Karpas-422 (cell line): ENCODE measurements at places on chromosomes 6 and 20. TPM values are rescaled to one million over a fixed set of nuclear protein-coding genes. Genes with fewer than 3 reads are reported as not detected.
A peak's percentile ranks its signal among the peaks of the same experiment; 100 is the strongest.

The AVP gene
- not detected in 2 replicates for total RNA-seq

DNA sequence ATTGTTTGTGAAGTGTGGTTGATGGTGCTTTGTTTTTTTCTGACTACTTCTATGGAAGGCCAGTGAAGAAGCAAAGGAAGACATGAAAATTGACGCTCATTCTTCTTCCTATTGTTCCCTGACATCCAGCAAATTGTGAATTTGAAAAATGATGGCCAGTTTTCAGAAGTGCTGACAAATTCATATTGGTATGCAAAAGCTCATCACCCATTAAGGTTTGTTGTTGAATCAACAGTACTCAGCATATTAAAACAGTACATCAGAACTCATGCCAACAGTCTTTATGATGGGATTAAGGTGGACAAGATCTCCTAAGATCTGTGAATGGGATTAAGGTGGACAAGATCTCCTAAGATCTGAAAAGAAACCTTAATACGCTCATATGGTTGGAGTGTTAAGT lies 1.0 kb upstream of the MTG2 start:
- peak overlapping the region; percentile 73 for H3K27ac ChIP-seq
- DNase-seq = no peak
- peaks cover 26% of the 10 kb centered on the region for H3K4me1 ChIP-seq
- peak overlapping the region; percentile 82 for H3K4me3 ChIP-seq

GRCh38 chr20:17990278-17990972 lies 21.6 kb downstream of the MGME1 start:
- H3K4me3 ChIP-seq = no peak overlapping the region
- H3K36me3 ChIP-seq = peaks cover 24% of the 10 kb centered on the region; the same call in 1 of the 2 replicates
- no peak overlapping the region for H3K27ac ChIP-seq
- H3K27me3 ChIP-seq = no peaks in the 10 kb centered on the region

The CCM2L gene
- total RNA-seq = 0.36 and 0.78 TPM in 2 replicates

DNA sequence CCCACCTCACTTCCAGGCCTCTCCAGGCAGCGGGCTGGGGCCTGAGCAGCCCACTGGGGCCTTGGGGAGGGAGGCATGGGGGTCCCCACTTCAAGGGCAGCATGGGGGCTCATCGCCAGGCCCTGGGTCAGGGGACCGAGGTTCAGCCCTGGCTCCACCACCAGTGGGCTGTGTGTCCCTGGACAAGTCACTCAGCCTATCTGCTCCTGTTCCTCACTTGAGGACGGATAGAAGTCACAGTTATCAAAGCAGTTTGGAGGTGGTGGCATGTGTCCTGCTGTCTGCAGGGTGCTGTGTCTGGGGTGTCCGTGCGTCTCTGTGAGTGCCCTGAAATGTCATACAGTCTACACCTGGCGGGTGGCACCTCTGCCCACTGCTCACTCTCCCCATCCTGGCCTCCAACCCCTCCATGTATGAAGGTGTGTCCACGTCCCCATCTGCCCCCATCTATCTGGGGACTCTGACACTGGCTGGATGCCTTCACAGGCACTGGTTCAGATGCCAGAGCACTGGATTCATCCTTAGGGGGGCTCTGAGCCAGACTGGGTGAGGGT lies 3.6 kb downstream of the EEF1A2 start:
- H3K36me3 ChIP-seq = no peaks in the 10 kb centered on the region
- DNase-seq = no peak
- H3K4me3 ChIP-seq = no peak overlapping the region

The BPIFB1 gene
- not detected in 2 replicates for total RNA-seq

DNA sequence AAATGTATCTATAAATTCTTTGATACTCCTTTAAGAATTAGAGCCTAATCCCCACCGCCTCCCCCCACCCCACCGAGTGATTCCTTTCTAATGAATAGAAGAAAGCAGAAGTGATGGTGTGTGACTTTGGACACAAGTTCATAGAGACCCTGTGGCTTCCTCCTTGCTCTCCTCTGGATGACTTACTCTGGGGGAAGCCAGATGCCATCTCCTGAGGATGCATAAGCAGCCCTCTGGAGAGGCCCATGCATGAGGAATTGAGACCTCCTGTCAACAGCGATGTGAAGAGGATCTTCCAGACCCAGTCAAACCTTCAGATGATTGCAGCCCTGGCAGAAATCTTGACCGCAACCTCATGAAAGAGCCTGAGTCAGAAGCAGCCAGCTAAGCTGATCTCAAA lies 21.1 kb downstream of the AHCY start:
- no peak overlapping the region for H3K27ac ChIP-seq
- H3K36me3 ChIP-seq = peaks cover 49% of the 10 kb centered on the region
- H3K4me1 ChIP-seq = no peaks in the 10 kb centered on the region
- no peak for DNase-seq
- no peak overlapping the region for H3K4me3 ChIP-seq
- no peaks in the 10 kb centered on the region for H3K27me3 ChIP-seq

DNA sequence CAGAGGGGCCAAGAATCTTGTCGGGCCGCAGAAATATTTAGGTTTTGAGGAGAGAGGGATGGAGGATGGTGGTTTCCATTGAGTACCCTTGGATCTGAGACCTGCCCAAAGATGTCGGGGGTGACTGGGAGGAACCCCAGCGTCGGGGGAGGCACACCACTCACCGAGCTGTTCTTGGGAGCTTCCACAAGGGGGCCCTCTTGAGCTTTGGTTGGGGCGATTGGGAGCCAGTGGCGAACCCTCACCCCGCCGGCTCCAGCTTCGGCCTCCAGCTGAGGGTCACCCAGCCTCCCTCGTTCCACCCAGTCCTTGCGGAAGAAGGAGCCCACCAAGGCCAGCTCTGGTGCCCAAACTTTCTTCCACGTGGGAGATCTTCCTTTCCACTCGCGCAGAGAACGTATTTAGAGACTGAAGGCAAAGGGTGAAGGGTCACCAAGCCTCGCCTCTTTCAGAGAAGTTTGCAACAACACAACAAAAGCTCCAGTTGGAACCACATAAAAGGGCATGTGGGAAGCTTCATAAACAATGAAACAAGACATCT lies 33.6 kb downstream of the APCDD1L start:
- peaks cover 2% of the 10 kb centered on the region; the same call in 1 of the 2 replicates for H3K4me1 ChIP-seq
- no peaks in the 10 kb centered on the region for H3K27me3 ChIP-seq
- no peak overlapping the region for H3K4me3 ChIP-seq
- H3K27ac ChIP-seq = no peak overlapping the region
- DNase-seq = peak; percentile 90

The CFAP206 gene
- 0.25 and 1.8 TPM in 2 replicates for total RNA-seq

The KHDC3L gene
- total RNA-seq = not detected in 2 replicates

DNA sequence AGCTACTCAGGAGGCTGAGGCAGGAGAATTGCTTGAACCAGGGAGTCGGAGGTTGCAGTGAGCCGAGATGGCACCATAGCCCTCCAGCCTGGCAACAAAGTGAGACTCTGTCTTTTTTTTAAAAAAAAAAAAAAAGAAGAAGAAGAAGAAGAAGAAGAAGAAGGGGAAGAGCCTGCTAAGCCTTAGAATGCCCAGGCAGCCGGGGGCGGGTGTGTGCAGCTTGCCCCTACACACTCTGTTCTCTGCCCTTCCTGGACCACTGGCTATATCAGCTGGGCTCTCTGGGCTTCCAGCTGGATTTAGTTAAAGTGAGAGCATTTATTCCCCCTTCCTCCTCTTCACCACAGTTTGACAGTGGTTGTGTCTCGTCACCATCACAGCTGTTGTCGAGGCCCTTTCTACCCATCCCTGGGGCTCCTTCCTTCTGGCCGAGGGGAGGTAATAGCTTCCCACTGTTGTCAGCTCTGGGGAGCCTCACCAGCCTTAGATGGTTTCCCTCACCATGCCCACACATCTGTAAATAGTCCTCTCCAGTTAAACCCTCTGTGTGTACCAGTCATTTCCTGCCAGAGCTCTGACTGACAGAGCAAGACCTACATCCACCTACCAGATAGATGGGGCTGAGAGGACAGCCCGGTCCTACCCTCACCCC lies 77.6 kb downstream of the TRERF1 start:
- H3K4me1 ChIP-seq = peaks cover 58% of the 10 kb centered on the region
- no peak overlapping the region for H3K4me3 ChIP-seq
- H3K27ac ChIP-seq = peak overlapping the region; percentile 46; the same call in 1 of the 2 replicates
- DNase-seq = no peak
- H3K27me3 ChIP-seq = no peaks in the 10 kb centered on the region

GRCh38 chr6:68046756-68047155 lies 588.3 kb upstream of the ADGRB3 start:
- peaks cover 12% of the 10 kb centered on the region for H3K4me1 ChIP-seq
- DNase-seq = peak; percentile 36
- H3K36me3 ChIP-seq = no peaks in the 10 kb centered on the region
- no peak overlapping the region for H3K4me3 ChIP-seq
- no peak overlapping the region for H3K27ac ChIP-seq
- no peaks in the 10 kb centered on the region for H3K27me3 ChIP-seq

The PDE7B gene
- not detected in 2 replicates for total RNA-seq

DNA sequence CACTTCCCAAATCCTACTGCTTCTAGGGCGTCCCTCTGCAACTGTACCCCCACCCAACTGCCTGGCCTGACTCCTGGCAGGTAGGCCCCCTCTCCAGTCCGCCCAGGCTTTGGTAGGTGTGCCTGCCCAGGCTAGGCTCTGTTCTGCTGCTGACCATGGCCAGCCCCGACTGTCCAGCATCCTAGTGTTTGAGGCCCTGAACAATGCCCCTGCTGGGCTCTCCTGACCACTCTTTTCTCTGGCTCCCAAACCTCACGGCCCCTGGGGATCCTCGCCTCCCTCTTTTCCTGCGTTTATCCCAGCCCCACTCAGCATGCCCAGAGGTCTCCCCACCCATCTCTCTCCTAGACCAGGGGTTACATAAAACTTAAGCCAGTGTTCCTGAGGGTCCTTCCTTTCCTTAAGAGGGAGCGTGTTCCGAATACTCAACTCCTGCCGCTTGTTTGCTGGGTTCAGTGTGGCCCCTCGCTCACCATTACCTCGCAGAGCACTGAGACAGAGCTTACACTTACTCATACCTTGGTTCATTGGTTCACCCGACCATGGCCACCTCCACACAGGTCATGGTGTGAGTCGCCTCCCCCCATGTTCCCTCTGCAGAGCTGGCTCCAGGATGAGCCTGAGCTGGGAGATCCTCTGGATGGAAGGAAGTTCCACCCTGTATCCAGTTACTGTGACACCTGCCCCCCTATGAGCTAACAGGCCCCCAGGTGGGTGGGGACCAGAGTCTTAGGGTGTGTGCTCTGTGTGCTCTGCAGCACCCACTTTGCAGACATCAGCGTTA lies 21.0 kb upstream of the MYT1 start:
- no peaks in the 10 kb centered on the region for H3K27me3 ChIP-seq
- H3K27ac ChIP-seq = no peak overlapping the region
- no peaks in the 10 kb centered on the region for H3K4me1 ChIP-seq

The TBX18 gene
- not detected in 2 replicates for total RNA-seq

DNA sequence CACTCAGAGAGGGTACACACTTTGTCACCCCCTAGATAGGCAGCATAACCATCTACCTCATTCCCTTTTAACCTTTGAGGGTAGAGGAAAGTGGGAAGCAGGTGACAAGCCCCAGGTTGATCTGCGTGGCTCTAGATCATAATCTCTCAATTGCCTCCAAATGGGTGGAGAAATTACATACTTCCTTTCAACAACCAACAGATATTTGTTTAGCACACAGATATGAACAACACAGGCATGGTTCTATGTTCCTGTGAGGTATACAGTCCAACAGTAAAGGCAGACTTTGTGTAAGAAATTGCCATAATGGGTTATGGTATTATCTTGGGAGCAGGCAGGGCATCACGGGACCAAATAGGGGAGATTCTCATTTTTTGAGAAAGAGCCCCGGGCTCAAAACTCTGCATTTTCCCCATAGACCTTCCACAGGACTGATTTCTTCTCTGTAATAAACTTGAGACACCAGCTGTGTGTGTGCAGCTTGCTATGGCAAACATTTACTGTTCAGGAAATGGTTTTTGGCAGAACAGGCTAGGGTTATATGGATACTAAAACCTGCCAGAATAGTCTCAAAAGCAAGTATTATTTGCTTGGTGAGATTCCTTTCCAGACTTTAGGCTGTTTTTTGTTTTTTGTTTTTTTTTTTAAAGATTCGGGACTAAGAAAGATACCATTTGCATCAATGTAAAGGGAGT lies 126.2 kb downstream of the CD164 start:
- no peaks in the 10 kb centered on the region for H3K4me1 ChIP-seq
- no peak for DNase-seq

- H3K27me3 ChIP-seq = no peaks in the 10 kb centered on the region
- H3K4me1 ChIP-seq = no peaks in the 10 kb centered on the region
- no peaks in the 10 kb centered on the region for H3K36me3 ChIP-seq
- no peak overlapping the region for H3K4me3 ChIP-seq
- no peak for DNase-seq
- no peak overlapping the region for H3K27ac ChIP-seq
Observed at GRCh38 chr6:148739822-148740128, 7.1 kb upstream of the UST start.

GRCh38 chr6:40308533-40309306 lies 278.4 kb downstream of the LRFN2 start:
- no peaks in the 10 kb centered on the region for H3K36me3 ChIP-seq
- no peaks in the 10 kb centered on the region for H3K4me1 ChIP-seq
- no peak overlapping the region for H3K4me3 ChIP-seq
- H3K27ac ChIP-seq = no peak overlapping the region

DNA sequence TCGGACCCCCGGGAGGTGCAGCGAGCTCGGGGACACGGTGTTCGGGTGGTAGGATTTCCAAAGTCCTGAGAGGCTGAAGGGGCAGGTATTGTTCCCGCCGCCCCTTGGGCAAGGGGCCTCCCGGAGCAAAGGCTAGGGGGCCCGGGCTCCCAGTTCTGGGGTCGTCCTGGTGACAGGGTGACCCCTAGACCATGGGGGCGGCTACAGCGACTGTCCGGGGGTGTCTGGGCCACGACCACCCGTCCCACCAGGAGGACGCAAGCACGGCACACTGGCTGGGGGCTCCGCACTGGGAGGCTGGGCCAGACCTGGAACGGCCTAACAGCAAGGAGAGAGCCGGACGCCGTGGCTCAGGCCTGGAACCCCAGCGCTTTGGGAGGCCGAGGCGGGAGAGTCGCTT lies 55.6 kb downstream of the PRR18 start:
- H3K4me1 ChIP-seq = peaks cover 16% of the 10 kb centered on the region
- no peak for DNase-seq
- no peak overlapping the region for H3K27ac ChIP-seq
- H3K27me3 ChIP-seq = no peaks in the 10 kb centered on the region

- no peaks in the 10 kb centered on the region for H3K36me3 ChIP-seq
- no peak overlapping the region for H3K4me3 ChIP-seq
- H3K27ac ChIP-seq = no peak overlapping the region
- DNase-seq = no peak
Observed at GRCh38 chr20:47004179-47004578, 109.5 kb downstream of the EYA2 start.

The CLDN20 gene
- total RNA-seq = not detected in 2 replicates

DNA sequence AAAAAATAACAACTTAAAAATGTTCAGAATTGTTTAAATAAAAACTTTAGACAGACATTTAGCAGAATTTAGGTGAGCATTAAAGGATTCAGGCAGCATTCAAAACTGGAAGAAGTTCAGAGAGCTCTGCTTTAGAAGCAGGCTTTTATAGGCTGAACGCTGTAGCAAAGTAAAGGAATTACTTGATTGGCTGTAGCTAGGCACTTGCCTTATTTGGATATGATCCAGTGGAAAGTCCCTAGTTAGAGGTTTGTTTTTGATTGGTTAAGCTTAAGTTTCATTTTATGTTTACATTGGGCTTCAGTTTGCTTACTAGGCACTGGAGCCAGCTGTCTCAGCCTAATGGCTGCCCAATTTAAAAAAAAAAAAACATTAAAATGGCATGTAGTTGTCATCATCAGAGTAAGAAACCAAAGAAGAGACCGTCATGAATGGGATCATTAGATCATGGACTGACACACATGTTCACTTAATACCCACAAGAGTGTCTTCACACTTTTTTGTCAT lies 65.1 kb downstream of the CBFA2T2 start:
- H3K27ac ChIP-seq = peak overlapping the region; percentile 86
- no peaks in the 10 kb centered on the region for H3K27me3 ChIP-seq
- DNase-seq = no peak

GRCh38 chr6:44059359-44060346 lies 67.6 kb downstream of the MRPL14 start:
- peaks cover 5% of the 10 kb centered on the region; the same call in 1 of the 2 replicates for H3K4me1 ChIP-seq
- no peak overlapping the region for H3K27ac ChIP-seq
- no peaks in the 10 kb centered on the region for H3K27me3 ChIP-seq
- H3K4me3 ChIP-seq = no peak overlapping the region
- no peaks in the 10 kb centered on the region for H3K36me3 ChIP-seq

The NHLRC1 gene
- total RNA-seq = not detected in 2 replicates
